ENCODE measurements at places on chromosomes 16 and 17. TPM values are rescaled to one million over a fixed set of nuclear protein-coding genes. Genes with fewer than 3 reads are reported as not detected.

DHRS13 gene
- 44.6 TPM for total RNA-seq

PTX4 gene
- total RNA-seq = not detected

DNA sequence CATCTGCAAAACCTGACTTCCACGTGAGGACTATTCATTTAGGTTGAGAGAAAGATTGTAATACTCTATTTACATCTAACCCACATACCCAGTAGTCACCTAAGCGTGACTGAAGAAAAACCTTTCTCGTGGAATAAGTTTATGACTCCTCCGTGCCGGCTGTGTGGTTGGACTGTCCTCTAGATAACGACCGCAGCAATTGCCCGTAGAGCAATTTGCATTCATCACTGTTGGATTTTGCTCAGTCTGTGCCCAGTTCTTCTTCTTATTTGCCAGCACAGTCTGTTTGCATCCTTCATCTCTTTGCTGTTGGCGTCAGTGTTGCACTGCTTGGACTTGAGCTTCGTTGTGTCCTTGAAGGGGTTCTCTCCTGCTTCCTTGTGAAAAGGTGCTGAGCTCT, 131.3 kb downstream of the CYB561 start:
- no peak overlapping the region for H3K4me3 ChIP-seq
- H3K36me3 ChIP-seq = no peaks in the 10 kb centered on the region
- no peak overlapping the region for H3K27ac ChIP-seq
- no peaks in the 10 kb centered on the region for H3K4me1 ChIP-seq

- H3K4me3 ChIP-seq = no peak overlapping the region
- no peaks in the 10 kb centered on the region for H3K27me3 ChIP-seq
- no peak overlapping the region for H3K27ac ChIP-seq
- H3K4me1 ChIP-seq = peaks cover 26% of the 10 kb centered on the region
- no peak for DNase-seq
Measured at GRCh38 chr17:50097455-50097854, 2.3 kb downstream of the PDK2 start.

DNA sequence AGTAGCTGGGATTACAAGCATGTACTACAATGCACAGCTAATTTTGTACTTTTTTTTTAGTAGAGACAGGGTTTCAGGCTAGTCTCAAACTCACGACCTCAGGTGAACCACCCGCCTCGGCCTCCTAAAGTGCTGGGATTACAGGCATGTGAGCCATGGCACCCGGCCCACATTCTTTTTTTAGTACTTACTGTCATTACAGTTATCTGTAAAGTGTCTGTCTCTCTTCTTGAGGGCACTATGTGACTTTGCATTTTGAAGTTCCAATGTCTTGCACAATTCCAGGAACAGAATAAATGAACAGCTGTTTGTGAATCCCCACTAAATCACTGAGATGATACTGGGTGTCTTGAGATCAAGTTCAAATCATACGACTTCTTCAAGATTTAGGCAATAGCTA, 1540.3 kb downstream of the CDH11 start:
- no peaks in the 10 kb centered on the region for H3K4me1 ChIP-seq
- H3K36me3 ChIP-seq = no peaks in the 10 kb centered on the region
- DNase-seq = no peak
- no peak overlapping the region for H3K4me3 ChIP-seq
- H3K27ac ChIP-seq = no peak overlapping the region

DNA sequence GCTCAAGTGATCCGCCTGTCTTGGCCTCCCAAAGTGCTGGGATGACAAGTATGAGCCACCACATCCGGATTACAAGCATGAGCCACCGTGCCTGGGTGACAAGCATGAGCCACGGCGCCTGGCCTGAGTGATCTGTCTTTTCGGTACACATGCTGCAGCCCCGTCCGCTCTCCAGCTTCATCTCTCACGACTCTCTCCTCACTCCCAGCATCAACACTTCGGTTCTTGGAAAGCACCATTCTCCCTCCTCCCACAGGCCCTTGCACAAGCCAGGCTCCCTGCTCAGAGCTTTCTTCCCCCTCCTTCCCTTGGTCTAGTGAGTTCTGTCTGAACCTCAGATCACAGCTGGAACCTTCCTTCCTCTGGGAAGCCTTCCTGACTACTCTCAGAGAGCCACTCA, 6.5 kb upstream of the NCBP3 start:
- no peaks in the 10 kb centered on the region for H3K27me3 ChIP-seq
- H3K36me3 ChIP-seq = no peaks in the 10 kb centered on the region
- no peak overlapping the region for H3K4me3 ChIP-seq
- H3K27ac ChIP-seq = no peak overlapping the region
- no peak for DNase-seq

GRCh38 chr17:21124086-21124485, 2.7 kb upstream of the DHRS7B start:
- peaks cover 30% of the 10 kb centered on the region for H3K4me1 ChIP-seq
- no peaks in the 10 kb centered on the region for H3K36me3 ChIP-seq
- no peak overlapping the region for H3K27ac ChIP-seq

DNA sequence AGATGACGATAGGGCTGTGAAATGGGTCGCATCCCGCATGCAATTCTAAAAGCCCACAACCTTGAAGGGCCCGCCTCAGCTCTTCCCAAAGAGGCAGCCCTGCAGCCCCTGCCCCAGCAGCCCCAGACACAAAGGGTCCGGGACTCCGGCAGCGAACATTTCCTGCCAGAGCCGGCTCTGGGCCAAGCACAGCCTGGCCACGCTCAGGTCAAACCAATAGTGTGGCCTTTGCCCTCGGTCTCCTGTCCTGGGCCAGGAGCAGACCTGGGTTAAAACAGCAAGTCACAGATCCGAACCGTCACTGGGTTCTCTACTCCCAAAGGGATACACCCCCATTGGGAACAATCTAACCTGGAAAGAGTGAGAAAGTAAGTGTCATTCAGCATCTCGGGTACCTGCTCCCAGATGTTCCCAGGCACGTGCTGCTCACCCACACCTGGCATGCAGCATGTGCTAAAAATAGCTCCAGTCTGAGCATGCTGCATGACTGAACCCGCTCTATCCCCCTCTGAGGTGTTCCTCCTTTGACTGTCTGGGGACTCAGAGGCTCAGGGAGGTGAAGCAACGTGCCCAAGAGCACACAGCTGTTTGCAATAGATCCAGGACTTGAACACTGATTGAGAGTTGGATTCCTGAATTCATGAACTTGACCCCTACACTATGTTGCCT, 22.2 kb upstream of the ATP2A3 start:
- no peaks in the 10 kb centered on the region for H3K27me3 ChIP-seq
- H3K27ac ChIP-seq = no peak overlapping the region
- peaks cover 4% of the 10 kb centered on the region for H3K4me1 ChIP-seq
- no peak for DNase-seq

DNA sequence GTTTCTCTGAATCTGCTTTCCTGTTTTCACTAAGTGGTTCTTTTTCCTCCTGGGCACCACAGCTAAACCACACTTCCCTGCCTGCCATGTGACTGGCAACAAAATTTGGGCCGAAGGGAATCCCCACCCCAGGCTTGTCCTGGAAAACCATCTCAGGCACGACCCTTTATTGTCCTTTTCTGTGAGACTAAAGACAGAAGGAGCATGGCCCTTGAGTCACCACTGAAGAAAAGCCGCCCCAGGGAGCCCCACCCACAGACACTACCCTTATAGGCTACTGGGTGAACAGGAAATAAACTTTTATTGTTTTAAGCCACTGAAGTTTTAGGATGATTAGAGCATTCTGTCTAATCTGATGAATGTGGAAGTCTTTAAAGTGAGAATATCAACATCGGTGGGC, 88.6 kb upstream of the BRD7 start:
- no peak for DNase-seq
- H3K27ac ChIP-seq = no peak overlapping the region
- peaks cover 3% of the 10 kb centered on the region for H3K4me1 ChIP-seq
- no peaks in the 10 kb centered on the region for H3K36me3 ChIP-seq
